GM10248 (cell line): ENCODE measurements at places on chromosomes 7 and 10.

DNA sequence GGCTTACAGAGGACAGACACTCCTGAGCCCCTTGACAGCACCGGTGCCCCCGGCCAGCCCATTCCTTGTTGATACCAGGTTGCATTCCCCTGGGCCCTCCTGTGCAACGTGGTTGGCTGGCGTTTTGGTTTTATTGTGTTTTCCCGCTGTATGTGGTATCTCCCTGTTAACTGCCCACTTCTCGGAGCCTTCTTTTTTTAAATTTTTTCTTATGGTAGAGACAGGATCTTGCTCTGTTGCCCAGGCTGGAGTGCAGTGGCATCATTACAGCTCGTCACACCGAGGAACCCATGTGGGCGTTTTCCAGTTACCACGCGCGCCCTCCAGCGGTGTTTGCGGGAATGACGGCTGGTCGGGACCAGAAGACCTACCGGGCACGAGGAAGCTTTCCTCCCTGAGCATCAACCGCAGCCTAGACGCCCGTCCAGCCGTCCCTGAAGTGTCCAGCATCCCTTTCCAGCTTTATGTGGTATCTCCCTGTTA lies 16.9 kb upstream of the ZFAND2A start:
- peak; percentile 79 for DNase-seq

GRCh38 chr7:111394891-111395290 lies 167.4 kb downstream of the IMMP2L start:
- no peak for DNase-seq

DNA sequence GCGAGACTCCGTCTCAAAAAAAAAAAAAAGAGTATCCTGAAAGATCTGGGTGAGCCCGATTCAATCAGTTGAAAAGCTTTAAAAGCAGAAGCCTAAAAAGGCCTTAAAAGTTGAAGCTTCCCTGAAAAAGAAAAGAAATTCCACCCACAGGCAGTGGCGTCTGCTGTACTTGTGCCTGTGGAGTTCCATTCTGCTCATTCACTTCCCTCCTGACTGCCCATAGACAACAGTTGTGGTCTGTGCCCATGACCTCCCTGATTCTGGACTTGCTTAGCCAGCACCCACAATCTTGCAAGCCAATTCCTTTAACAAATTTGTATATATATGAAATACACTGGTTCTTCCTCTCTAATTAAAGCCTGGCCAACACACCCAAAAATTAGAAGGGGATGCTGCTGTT lies 141.7 kb downstream of the DLG5 start:
- no peak for DNase-seq

- no peak for DNase-seq
Observed at GRCh38 chr10:4498711-4499251, 327.2 kb upstream of the AKR1E2 start.

GRCh38 chr10:77041636-77042258 lies 595.9 kb downstream of the KCNMA1 start:
- DNase-seq, result no peak

DNA sequence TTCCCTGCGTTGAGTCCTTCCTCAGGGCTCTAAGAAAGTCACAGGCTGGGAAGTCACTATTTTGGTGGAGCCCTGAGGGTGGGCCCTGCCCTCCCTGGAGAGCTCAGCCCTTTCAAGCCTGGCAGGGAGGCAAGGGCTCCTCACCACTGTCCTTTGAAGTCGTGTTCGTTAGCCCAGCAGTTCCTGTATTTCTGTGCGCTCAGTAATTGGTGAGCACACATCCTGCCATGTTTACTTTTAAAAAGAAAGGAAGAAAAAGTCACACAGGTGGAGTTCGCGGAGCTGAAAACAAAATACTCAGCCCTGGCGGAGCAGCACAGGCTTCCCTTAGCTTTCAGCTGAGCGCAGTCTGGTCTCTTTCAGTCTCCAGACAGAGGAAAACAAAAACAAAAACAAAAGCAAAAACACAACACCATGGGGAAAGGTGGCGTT lies 37.1 kb downstream of the PRKCQ start:
- no peak for DNase-seq

DNA sequence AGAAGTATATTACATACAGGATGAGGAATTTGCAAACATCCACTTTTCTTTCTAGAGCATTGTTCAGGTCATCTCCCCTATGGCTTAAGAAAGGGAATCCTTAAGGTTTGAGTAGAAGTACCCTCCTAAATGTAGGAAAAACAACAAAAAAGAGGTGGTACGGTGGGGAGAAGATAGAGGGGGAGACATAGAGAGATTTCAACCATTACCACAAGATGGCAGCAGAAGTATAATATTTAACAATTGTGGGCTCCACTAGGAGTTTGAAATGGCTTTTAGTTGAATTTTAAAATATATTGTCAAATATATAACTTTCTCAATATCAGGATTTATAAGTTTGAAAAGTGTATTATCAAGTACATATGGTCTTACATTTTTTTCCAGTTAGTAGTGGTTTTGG lies 72.7 kb upstream of the PRKG1 start:
- DNase-seq, result no peak

- no peak for DNase-seq
Observed at GRCh38 chr10:112071596-112072133, 111.9 kb downstream of the GPAM start.

DNA sequence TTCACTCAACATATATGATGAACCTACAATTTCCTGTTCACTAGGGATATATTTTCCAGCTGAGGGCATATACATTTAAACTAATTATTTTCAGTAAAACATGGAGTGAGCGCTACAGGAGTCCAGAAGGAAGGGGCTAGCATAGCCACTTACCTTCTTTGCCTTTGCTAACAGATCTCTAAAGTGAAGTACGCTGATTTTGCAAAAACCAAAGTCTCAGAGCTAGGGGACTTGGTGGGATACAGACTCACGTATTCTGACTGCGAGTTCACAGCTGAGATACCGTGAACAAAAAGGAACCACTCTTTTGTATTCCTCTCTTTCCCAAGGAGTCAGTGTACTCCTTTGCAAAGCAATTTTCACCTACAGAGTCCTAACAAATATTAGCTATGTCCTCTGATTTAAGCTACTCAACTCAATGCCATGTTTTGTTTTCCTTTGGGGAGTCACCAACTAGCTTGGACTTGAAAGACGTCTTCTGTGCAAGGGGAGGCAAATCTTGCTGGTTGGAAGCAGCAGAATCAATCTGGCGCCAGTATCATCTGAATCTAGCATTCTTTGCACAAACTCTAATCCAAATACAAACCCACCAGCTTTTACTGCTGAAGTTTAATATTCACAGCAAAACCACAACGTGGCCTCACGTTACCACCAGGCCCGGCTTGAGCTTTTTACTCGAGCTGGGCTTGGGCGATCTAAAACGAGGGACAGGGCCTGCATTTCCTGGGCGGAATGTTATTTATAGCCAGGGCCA lies 657 bp downstream of the CDNF start:
- no peak for DNase-seq

DNA sequence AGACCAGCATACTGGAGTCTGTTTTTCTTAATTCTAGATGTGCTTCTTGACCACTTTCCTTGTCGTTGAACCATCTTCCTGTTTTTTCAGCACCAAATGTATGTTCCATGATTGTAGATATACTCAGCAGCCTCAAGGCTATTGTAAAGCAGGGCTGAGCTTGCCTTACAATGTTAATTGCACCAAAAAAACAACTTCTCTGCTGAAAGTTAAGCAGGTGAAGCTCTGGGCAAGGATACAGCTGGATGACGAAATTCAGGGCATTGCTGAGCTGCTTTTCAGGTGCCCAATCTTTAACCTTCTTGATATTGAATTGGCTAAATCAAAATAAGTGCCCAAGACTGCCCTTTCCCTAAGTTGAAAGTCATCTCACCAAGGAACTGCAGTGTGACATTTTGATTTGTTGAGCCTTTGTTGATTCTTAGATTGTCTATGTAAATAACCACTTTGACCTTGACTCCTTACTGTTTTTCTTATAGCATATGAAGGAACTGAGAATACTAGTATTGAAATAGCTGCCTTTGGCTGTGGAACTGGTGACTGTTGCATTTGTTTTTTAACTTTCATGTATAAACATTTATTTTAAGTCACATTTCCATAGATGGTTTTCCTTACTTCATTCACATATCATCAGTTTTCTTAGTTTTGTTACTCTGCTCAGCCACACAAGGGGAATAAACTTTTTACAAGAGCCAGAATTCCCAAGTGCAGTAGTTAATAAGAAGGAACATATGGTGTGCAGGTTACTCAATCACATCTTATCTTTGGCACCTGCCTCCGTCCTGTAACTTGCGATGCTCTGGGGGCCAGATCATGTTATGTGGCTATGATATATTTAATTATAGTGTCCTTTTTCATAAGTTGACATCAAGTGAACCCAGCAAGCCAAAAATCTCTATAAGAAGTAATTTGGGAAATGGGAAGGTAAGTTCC lies 3.1 kb downstream of the AHCYL2 start:
- no peak for DNase-seq

- no peak for DNase-seq
Observed at GRCh38 chr10:101364721-101365120, 10.8 kb downstream of the BTRC start.

- DNase-seq, result no peak
Observed at GRCh38 chr10:84548869-84549268, 220.5 kb downstream of the CCSER2 start.

DNA sequence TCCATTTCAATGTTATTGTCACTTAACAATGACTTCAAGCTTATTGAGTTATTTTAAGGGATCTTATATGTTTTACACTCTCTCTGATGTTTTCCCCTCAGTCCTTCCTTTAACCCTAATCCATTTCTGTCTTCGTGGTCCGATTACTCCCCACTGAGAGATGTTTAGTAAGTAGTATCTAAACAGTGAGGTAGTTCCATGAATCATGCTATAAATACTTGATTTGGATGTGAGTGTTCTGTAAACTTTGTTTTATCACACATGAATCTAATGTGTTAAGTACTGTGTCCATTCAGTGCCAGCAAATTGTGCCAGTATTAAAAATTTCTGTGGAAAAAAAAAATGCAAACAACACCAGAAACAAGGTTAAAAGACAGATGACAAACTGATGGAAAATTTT lies 18.6 kb downstream of the RPP30 start:
- no peak for DNase-seq

GRCh38 chr10:102134416-102134815 lies 1.6 kb downstream of the PPRC1 start:
- DNase-seq, result no peak

GRCh38 chr10:34753014-34753757 lies 61.9 kb downstream of the PARD3 start:
- DNase-seq, result no peak

DNA sequence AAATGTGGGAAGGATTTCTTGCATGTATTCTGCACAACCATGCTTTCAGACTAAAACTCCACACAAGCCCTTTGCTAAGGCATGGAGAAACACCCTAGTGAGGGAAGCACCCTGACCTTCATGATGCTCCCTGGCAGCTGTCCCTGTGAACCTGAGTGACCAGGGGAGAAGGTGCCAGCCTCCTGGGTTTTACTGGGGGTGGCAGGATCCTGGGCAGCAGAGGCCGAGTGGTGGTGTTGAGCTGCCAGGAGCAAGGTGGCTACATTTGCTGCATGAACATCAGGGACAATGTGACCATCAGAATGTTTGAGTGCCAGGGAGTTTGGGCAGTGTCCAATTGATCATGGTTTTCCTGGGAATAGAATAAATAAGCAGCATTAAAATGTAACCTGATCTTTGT lies 437.9 kb downstream of the TCERG1L start:
- no peak for DNase-seq

DNA sequence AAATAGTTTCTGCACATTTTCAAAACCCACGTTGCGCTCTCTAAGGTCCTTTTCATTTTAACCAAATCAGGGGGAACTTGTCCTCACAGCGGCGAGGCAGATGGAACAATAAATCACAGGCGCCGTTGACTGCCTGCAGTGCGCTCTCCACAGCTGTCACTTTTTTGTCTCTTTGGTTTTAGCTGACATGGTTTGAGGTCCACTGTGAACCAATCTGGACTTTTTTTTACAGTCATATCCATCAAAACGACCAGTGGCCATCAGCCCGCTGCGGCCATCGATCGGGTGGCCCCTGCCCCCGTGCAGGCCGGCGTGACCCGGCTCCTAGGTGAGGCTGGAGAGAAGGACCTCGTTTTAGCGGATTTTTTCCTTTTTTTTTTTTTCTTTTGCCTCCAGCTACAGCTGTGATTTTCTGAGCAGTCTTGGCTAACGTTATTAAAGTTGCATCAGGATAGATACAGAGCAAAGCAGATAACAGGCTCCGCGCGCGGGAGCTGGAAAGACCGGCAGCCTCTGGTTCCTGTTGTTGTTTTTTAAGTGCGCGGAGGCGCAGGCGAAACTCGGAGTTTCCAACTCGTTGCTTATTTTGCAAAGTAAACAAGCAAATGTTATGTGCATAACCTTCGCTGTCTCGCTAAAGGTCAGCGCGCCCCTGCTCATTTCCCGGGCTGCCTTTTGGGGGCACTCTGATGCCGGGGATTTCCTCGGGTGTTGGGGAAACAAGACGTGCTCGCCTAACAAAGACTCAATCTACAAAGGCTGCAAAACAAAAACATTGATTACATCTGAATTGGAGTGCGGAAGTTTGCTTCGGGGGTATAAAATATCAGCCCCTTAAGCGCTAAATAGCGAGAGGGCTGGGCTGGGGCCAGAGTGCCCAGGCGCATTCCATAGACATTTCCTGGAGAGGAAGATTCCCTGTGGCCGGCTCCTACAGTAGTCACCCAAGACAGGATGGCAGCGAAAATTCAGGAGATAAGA lies 414.8 kb upstream of the MKI67 start:
- no peak for DNase-seq
